ENCODE measurements at places on chromosomes 2 and 18.

GRCh38 chr18:69400253-69400975 is at the start of gene DOK6:
DOK6 (plus strand) TSS chr18:69400888.
- DNase-seq: no peak

- no peak for DNase-seq
Observed at GRCh38 chr18:33355263-33355662, 85.3 kb downstream of the CCDC178 start.

GRCh38 chr2:234462218-234462992 is 34.5 kb downstream of the ARL4C start:
- DNase-seq: no peak

- no peak for DNase-seq
Observed at GRCh38 chr2:224954980-224955379, 87.3 kb downstream of the DOCK10 start.

GRCh38 chr2:174654419-174654941 is 56.9 kb upstream of the WIPF1 start:
- DNase-seq: peak; percentile 42

DNA sequence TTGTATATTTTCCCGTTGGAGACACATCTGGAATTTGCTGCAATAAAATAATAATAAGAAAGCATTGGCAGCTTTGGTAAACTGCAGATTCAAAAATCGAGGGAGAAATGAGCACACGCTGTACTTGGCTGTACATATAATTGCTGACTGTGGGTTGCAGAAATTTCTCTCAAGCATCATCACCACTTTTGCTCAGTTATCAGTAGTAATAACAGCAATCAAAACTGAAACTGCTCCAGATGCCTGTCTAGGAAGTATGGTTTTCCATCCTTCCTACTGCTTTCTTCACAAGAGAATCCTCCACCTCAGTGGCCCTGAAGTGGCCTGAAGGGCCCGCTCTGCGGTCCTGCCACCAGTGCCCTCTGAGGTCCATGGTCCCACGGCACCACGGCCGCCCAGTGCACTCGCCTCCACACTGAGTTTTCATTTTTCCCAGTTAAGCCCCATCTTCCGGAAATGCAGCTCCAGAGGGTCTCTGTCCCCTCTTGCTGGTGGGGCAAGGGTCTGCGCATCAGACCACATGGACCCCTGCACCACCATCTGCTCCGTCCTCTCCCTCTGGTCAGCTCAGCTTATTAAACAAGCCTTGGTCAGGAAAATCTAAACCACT is 3.9 kb downstream of the DUSP28 start:
- no peak for DNase-seq

Measured in MV-4-11 (cell line).